Vagina (tissue), 2 donors: ENCODE measurements at places on chromosomes 11 and 22. TPM values are rescaled to one million over a fixed set of nuclear protein-coding genes. Genes with fewer than 3 reads are reported as not detected.

- no peak for DNase-seq
These were observed 12.5 kb upstream of the THRSP start for GRCh38 chr11:78050964-78051831.

DNA sequence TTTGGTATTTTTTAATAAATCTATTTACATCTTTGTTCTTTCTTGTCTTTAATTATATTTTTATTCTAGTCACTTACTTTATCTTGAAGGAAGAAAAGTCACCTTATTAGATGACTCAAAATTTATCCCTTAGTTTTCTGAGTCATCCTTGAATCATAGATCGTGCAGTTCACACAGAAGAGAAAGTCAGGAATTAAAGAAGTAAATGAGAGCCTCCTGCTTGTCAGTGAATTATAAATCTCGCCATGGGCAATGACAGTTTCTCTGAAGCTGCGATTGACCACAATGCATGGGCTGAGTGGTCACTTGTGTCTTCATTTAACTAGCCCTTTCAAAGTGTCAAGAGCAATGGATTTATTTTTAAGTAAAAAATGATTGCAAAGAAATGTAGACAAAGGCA is 91.2 kb downstream of the LUZP2 start:
- DNase-seq: no peak

DNA sequence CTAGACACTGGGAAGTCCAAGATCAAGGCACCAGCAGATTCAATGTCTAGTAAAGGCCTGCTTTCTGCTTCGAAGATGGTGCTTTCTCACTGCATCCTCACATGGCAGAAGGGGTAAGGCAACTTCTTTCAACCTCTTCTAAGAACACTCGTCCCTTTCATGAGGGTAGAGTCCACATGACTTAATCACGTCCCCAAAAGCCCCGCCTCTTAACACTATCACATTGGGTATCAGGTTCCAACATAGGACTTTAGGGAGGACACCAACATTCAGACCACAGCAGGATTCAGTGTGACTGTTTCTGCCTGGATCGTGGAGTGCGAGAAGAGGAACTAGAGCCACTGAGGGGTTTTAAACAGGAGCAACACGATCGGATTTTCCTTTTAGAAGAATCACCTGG is 3.7 kb upstream of the TIRAP start:
- no peak for DNase-seq

Gene CNTF
- not detected for total RNA-seq

DNA sequence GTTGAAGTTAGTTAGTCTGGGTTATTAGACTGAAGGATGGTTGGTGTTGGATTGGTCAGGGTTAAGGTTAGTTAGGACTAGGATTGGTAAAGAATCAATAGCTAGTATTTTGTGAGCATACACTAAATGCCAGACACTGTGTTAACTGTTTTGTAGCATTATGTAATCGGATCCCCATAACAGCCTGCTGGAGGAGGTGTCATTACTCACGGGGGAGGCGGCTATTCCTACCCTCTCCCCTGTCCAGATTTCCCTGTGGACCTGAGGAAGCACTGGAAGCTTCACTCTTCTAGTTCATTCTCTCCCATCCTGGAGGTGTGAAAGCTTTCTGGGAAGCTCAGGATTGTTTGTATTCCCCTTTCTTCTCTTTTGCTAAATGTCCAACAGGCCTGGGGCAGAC is 40.5 kb upstream of the KCNJ11 start:
- DNase-seq: no peak

- DNase-seq: no peak
These were observed 33.6 kb downstream of the OSBP start for GRCh38 chr11:59582006-59582405.

Gene GNG3
- total RNA-seq: 2.5 TPM

- no peak for DNase-seq
These were observed 63.7 kb downstream of the PTPRJ start for GRCh38 chr11:48043991-48044512.

Gene APOBEC3A
- not detected for total RNA-seq

- no peak for DNase-seq
These were observed 276.2 kb downstream of the METTL15 start for GRCh38 chr11:28384418-28384817.

- no peak for DNase-seq
These were observed 19.5 kb downstream of the PC start for GRCh38 chr11:66938582-66939135.

Gene C11orf21
- 8.1 TPM for total RNA-seq

Gene PATE4
- not detected for total RNA-seq

DNA sequence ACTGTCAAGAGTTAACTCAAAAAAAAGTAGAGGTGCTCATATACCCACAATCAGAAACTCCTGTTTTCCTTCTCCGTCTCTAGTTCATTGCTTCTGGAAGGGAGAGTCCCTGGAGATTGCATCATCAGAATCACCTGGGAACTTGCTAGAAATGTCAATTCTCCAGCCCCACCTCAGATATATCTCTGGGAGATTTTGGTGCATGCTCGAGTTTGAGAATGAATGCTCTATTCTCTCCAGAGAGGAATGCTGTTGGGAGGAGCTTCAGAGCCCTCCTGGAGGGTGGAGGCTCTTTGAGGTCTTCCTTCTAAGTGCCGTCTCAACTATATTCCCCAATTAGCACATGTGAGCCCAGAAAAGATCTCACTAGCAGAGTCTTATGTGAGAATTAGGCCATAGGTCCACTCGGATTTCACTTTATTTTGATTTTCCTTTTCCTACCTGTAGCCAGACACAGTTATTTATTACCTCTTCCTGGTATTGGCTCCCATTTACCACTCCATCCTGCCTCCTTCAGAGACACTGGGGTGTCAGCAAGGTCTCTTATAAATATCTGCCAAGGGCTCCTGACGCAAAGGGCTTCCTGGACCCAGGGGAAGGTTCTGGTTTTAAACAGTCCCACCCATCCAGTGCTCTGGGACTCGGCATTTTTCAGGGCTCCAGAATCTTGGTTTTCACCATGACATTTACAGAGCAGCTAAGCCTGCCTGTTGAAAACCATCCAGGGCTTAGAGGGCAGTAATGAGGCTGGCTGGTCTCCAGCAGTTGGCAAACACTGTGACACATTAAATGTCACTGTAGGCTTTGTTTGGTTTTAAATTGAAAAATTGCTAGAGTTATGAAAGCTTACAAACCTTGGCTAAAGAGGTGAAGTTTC is 136.2 kb downstream of the CD44 start:
- no peak for DNase-seq

Gene CHRDL2
- total RNA-seq: 3.7 TPM

DNA sequence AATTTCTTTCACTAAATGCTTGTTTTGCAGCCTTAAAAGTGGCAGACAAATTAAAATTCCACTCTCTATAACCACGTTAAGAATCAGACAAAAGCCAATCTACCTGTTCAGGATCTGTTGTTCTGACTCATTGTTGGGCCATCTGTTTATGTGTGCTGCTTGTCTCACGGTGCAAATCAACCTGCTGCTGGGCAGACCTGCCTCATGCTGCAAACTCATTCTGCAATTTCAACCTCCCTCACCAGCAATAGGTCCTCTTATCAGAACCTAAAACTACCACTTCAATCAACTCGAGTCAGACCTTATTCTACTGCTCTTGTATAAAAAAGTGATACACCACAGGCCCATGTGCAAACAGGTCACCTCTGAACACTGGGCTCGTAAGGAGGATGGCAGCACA is 75.1 kb downstream of the LARGE2 start:
- DNase-seq: no peak

DNA sequence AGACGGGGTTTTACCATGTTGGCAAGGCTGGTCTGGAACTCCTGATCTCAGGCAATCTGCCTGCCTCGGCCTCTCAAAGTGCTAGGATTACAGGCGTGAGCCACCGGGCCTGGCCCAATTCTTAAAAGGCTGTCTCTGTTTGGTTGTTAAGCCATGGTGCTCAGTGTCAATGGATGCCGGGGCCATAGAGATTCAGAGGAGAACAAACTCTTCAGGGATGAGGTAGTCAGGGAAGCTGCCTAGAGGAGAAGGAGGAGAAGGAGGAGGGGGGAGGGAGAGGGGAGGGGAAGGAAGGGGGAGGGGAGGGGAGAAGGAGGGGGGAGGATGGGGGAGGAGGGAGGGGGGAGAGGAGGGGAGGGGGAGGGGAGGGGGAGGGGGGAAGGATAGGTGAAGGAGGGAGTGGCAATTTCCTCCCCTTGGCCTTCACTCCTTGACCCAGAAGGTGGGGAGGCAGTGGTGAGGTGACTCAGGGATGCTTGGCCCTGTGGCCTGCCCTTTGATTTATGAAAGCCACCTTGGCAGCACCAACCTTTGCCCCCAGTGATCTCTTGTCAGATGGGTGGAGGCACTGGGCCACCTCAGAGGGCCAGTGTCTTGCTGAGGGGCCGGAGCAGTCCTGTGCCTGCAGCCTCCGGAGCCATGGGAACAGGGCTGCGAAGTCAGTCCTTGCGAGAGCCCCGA is at the start of gene C11orf86:
TSS of gene C11orf86 (plus strand) at position 581 of the 681 bp plus-strand sequence. CDS start at position 640, 59 bp downstream.
- no peak for DNase-seq

Gene DYNC2H1
- 25.3 TPM for total RNA-seq

- no peak for DNase-seq
These were observed 134.0 kb downstream of the TRIM44 start for GRCh38 chr11:35796562-35796961.

- DNase-seq: no peak
These were observed 256.9 kb upstream of the CTSC start for GRCh38 chr11:88594274-88594950.

- DNase-seq: no peak
These were observed 52.3 kb upstream of the SERPIND1 start for GRCh38 chr22:20721409-20722218.

Gene MMP11
- total RNA-seq: 6.4 TPM

GRCh38 chr11:9089636-9090035 is 1.8 kb downstream of the SCUBE2 start:
- no peak for DNase-seq

Gene MAPK8IP2
- total RNA-seq: 3.2 TPM

DNA sequence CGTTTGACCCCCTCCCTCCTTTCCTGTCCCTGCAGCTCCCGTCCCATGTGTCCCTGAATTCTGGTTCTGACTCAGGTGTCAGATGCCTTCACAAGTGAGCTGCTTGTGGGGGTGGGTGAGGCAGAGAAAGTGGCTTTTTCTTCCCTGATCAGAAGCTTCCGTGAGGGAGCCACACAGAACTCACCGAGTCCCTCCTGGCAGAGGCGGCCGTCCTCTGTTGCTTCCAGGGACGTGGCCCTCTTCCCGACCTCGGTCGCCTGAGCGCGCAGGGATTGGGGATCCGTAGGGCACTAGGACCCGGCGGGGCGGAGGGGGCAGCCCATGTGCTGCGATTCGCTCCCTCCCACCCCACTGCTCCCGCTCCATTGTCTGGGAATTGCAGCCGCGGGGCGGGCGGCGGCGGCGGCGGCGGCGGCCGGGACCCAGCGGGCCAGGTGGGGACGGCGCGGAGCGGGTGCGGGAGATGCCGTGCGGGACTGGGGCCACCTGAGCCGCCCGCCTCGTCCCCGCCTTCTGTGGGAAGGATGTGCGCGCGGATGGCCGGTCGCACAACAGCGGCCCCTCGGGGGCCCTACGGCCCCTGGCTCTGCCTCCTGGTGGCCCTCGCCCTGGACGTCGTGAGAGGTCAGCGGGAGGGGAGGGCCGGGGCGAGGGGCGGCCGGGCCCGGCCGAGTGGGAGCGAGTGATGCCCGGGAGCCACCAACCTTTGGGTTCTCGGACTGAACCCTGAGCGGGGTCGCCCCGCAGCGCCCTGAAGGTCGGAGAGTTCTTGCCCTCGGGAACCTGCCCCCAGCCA is at the start of gene TMEM132A:
TSS of gene TMEM132A (plus strand) at position 351 of the 796 bp plus-strand sequence. CDS start at position 525, 174 bp downstream.
- DNase-seq: no peak

GRCh38 chr22:30823015-30823370 is 128.3 kb downstream of the OSBP2 start:
- DNase-seq: no peak

- DNase-seq: no peak
These were observed 16.9 kb upstream of the TCF20 start for GRCh38 chr22:42287174-42287890.

DNA sequence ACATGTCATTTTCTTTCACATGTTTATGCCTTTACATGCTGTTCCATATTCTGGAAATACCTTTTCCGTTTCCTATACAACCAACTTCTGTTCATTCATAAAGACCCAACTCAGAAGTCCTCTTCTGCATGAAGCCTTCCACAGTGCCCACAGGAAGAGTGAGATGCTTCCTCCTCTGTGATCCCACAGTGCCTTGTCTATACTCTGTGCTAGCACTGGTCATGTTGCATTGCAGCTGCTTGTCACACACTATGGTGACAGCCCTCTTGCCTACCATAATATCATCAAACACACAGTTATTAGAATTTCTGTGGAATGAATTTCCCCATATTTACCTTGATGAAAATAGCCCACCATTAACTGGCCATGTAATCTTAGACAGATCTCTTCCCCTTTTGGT is 8.9 kb downstream of the PARVA start:
- no peak for DNase-seq

Gene EHBP1L1
- 123 TPM for total RNA-seq

Gene C11orf42
- not detected for total RNA-seq
